Endothelial cell (in vitro differentiated cells): ENCODE measurements at places on chromosomes 12 and 14. TPM values are rescaled to one million over a fixed set of nuclear protein-coding genes. Genes with fewer than 3 reads are reported as not detected.

TMTC1 gene
- 0.95 TPM for total RNA-seq

RNASE7 gene
- not detected for total RNA-seq

DNA sequence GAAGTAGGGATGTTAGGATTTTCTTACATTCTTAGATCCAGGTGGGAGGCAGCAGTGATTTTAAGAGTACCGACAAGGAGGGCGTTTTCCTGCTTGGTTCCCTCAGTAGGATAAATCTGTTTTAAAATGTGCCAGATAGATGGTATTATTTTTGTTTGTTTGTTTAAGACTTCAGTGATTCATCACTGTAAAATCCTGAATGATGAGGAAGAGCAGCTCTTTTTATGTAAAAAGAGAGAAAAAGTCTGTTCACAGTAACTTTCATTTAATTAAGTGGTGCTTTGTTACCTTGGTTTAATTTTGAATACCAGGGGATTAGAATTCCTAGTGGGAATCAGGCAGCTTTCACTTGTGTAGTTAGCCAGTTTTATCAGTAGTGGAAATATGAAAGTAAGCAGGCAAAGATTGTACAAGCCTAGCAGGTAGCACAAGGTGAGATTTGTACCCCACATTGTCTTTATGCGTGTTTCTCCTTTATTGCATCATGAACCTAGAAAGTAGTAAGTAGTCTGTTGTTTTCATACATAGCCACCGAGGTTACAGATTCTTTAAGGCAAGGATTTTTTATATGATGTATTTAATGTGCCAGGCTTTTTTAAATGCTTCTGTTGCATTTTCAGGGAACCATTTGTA lies 349.6 kb downstream of the CCDC91 start:
- no peaks in the 10 kb centered on the region for H3K36me3 ChIP-seq
- H3K4me3 ChIP-seq = no peak overlapping the region
- no peaks in the 10 kb centered on the region for H3K4me1 ChIP-seq
- no peaks in the 10 kb centered on the region for H3K27me3 ChIP-seq
- H3K27ac ChIP-seq = no peak overlapping the region

DNA sequence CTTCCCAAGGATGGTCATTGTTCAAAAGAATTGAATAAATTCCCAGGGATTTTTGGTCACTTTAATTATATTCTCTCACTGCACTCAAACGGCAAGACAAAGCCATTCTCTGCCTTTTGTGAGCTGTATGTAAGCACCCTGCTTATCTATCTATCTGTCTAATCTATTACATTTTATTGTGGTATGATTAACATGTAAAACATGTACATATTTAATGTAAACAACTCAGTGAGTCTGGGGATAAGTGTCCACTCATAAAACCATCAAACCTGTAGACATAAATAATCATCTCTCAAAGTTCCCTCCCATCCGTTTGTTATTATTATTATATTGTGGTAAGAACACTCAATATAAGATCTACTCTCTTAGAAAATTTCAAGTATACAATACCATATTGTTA lies 167.1 kb downstream of the CAND1 start:
- no peak overlapping the region for H3K27ac ChIP-seq
- DNase-seq = no peak
- no peaks in the 10 kb centered on the region for H3K27me3 ChIP-seq
- H3K4me1 ChIP-seq = peaks cover 3% of the 10 kb centered on the region
- H3K4me3 ChIP-seq = no peak overlapping the region

TEAD4 gene
- total RNA-seq = 120 TPM
